Natural killer cell (primary cell): ENCODE measurements at places on chromosomes 16 and 17. TPM values are rescaled to one million over a fixed set of nuclear protein-coding genes. Genes with fewer than 3 reads are reported as not detected.

DNA sequence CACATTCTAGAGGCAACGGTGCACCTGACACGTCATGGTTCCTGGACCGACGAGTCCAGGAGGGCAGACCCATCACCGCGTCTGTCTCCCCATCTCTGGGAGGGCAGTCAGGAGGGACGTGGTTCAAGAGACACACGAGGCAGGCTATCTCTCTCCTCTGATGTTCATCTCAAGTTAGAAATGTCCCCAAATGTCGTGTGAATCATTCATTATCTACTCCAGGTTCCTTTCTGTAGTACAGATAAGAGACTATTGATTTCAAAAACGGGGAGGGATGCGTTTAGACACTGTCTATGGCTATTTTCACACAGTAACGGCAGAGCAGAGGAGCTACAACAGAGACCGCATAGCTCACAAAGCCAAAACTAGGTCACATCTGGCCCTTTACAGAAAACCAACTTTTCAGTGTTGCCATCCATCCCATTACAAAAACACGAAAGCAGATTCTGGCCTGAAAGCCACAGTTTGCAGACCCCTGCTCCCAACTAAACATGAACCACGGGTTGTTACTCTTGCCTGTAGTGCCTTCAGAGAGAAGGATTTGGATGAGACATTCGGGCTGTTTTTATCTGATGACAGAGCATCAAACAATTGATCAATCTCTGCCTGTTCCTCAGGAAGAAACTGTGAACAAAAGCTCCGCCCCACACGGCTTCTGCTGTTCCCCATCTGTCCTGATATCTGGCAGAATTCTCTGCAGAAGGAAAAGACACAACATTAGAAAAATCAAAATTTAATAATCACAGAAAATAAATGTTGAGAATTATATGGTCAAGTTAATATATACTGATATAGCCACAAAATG lies 6.8 kb downstream of the MEAK7 start:
- no peak overlapping the region for H3K4me3 ChIP-seq
- no peak overlapping the region for H3K27ac ChIP-seq
- H3K4me1 ChIP-seq: no peaks in the 10 kb centered on the region
- no peak for DNase-seq
- no peaks in the 10 kb centered on the region for H3K27me3 ChIP-seq

DNA sequence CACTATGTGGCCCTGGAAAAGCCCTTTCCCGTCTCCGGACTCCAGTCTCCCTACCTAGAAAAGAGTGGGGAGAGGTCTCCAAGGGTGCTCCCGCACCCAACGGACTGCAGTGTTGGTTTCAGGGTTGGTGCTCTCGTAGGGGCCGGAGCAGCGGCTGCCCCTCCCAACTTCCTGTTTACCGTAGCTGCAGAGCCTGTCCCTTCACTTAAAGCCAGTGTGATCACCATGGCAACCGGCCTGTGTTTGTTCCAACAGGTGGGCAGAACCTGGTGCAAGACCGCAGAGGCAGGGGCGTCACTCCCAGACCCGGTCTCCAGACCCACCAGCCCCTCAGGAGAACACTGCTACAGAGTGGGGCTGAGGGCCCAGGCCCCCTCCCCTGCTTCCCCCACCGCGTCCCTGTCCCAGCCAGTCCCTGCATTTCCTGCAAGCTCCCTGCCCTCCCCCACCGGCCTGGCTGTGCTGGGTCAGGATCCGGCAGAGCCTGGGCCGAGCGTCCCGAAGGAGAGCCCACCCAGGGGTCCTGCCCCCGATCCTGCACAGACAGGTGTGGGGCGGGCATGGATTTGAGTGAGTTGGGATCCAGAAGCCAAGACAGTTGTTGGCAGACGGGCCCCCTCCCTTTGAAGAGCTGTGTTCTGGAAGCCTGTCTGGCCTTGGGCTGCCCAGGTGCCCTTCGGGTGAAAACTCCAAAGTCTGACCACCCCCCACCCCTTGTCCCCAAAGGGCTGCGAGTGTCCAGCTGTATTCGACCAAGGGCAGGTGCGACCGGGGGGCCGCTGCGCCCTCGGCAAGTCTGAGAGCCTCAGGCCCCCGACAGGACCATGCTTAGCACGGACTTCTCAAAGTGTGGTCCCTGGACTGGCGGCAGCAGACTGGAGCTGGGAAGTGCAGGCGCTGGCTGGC lies 1.5 kb upstream of the BAIAP3 start:
- peak; percentile 74 for DNase-seq
- peak overlapping the region; percentile 37 for H3K4me3 ChIP-seq
- H3K27ac ChIP-seq: peak overlapping the region; percentile 86
- peaks cover 40% of the 10 kb centered on the region for H3K4me1 ChIP-seq
- H3K36me3 ChIP-seq: no peaks in the 10 kb centered on the region

Gene CSF3
- not detected for total RNA-seq

DNA sequence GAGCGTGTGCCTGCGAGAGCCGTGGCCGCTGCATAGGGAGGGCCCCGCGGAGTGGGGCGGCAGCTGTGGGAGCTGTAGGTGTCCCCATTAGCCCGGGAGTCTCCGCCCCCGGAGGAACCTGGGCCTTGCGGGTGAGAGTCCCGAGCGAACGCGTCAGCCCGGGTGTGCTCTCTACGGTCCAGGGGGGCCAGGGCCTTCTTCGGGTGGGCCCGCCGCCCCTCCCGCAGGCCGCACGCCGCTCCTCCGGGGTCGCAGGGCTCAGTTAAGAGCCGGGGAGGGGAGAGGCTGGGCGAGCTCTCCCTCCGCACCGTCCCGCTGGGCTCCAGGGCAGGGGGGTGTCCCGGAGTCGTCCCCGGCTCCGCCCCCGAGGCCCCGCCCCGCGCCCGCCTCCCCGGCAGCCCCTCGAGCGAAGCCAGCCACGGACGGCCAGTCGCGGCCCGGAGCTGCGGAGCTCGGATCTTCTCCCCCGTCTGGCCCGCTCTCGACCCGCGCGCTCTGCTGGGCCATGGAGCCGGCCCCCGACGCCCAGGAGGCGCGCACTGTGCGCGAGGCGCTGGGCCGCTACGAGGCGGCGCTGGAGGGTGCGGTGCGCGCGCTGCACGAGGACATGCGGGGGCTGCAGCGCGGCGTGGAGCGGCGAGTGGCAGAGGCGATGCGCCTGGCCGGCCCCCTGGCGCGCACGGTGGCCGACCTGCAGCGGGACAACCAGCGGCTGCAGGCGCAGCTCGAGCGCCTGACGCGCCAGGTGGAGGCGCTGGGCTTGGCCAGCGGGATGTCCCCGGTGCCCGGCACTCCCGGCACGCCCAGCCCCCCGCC lies at the start of gene SMTNL2:
TSS of gene SMTNL2 (plus strand) at position 429 of the 816 bp plus-strand sequence. CDS start at position 506, 77 bp downstream.
- no peak within 1 kb of the TSS for H3K27ac ChIP-seq
- no peak within 1 kb of the TSS for H3K4me3 ChIP-seq
- no peaks in the 10 kb centered on the region for H3K36me3 ChIP-seq
- peaks cover 5% of the 10 kb centered on the region for H3K4me1 ChIP-seq
- peaks cover 9% of the 10 kb centered on the region for H3K27me3 ChIP-seq

- H3K27ac ChIP-seq: no peak overlapping the region
- DNase-seq: no peak
- H3K4me1 ChIP-seq: peaks cover under 1% of the 10 kb centered on the region
- no peaks in the 10 kb centered on the region for H3K27me3 ChIP-seq
- no peaks in the 10 kb centered on the region for H3K36me3 ChIP-seq
Observed at GRCh38 chr17:15431196-15431595, 36.2 kb downstream of the CDRT4 start.

GRCh38 chr16:19808061-19808641 lies 76.5 kb downstream of the GPRC5B start:
- H3K36me3 ChIP-seq: no peaks in the 10 kb centered on the region
- H3K4me3 ChIP-seq: no peak overlapping the region
- H3K4me1 ChIP-seq: peaks cover 11% of the 10 kb centered on the region
- no peak for DNase-seq
- H3K27me3 ChIP-seq: no peaks in the 10 kb centered on the region

Gene NPEPPS
- total RNA-seq: 168 TPM

DNA sequence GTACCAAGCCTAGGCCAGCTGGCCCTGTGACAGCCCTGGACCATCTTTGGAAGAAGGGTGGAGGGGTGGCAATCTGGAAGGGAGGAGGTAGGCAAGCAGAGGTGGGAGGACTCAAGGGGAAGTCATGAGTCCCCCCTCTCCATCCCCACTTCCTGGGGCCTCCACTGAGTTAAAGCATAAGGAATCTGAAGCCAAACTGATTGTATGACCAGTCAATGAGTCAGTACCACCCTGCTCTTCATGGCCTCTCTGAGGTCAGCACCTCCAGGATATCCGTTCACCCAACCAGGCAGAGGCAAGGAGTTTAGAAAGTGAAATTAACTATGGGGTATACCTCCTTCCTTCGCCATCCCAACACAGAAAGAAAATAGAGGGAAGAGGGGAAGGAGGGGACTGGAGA lies 272.7 kb downstream of the SOX9 start:
- no peaks in the 10 kb centered on the region for H3K4me1 ChIP-seq
- no peak overlapping the region for H3K27ac ChIP-seq
- H3K4me3 ChIP-seq: no peak overlapping the region
- DNase-seq: no peak
- no peaks in the 10 kb centered on the region for H3K36me3 ChIP-seq

DNA sequence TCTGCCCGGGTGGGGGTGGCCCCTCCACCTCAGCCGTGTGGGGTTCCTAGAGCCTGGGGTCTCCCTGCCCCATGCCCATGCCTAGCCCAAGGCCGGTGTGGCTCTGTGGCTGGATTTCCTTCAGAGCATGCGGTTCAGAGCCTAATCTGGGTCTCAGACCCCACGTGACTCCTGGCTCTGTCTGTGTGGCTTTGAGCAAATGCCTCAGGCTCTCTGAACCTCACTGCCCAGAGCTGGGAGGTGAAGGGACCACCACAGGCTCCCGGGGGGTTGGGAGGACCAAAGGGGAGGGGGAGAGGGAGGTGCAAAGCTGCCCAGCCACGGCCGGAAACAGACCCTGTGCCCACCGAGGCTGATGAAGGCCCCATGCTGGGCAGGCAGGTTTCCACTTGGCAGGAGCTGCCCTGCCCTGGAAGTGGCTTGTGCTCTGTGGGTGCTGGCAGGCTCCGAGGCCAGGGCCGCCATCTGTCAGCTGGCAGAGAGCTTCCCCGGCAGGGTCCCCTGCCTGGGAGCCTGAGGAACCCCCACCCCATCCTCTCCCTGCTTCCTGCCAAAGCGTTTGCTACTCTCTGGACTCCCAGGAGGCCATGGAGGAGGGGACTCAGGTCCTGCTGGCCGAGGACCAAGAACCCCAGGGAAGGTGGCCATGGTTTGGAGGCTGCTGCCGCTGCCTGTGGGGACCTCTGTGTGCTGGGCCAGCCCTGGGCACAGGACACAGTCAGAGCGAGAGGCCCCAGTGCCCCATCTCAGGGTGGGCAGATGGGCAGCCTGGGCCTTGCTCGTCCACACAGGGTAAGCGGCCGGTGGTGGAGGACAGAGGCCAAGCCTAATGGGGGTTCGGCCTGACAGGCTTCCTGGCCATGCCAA lies 4.0 kb downstream of the CDH15 start:
- DNase-seq: no peak
- H3K4me1 ChIP-seq: peaks cover 23% of the 10 kb centered on the region
- H3K27me3 ChIP-seq: no peaks in the 10 kb centered on the region
- H3K36me3 ChIP-seq: no peaks in the 10 kb centered on the region

GRCh38 chr17:75693500-75694481 lies 26.7 kb downstream of the SAP30BP start:
- no peak overlapping the region for H3K27ac ChIP-seq
- no peaks in the 10 kb centered on the region for H3K27me3 ChIP-seq
- DNase-seq: no peak

DNA sequence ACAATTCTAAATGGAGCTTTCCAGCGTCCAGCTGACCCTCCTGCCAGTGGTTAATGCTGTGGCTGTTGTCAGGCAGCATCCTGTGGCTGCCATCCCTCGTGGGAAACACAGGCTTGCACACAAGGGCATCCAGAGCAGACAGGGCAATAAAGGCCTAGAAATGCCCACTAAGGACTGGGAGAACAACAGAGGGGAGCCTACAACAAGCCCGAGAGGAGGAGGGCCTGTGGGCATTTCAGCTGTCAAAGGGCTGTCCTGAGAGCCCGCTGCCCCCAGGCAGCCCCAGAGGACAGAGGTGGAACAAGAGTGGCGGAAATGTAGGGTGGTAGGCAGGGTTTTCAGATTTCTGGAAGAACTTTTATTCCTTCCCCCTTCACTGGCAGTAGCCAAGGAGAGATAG lies 81.1 kb downstream of the TNRC6C start:
- H3K4me1 ChIP-seq: peaks cover 5% of the 10 kb centered on the region
- no peak for DNase-seq
- H3K27ac ChIP-seq: no peak overlapping the region
- no peak overlapping the region for H3K4me3 ChIP-seq
- H3K27me3 ChIP-seq: no peaks in the 10 kb centered on the region

DNA sequence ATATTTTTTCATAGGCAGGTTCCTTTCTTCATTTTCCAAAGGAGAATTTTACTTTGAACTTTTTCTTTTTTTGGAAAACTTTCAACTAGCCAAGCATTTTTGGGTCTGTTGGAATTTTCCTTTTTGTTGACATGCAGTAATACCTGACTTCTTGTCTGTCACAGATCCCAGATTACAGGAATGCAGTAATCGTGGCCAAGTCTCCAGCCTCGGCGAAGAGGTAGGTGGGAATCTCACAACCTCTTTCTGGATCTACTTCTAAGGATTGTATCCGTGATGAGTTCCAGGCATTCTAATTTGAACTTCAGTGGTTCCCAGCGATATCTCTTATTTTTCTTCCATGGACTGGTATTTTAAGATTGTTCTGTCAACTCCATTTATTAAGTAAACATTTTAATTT lies 31.7 kb downstream of the PRPSAP2 start:
- H3K27me3 ChIP-seq: no peaks in the 10 kb centered on the region
- no peak overlapping the region for H3K27ac ChIP-seq
- no peak overlapping the region for H3K4me3 ChIP-seq
- DNase-seq: no peak
- H3K4me1 ChIP-seq: no peaks in the 10 kb centered on the region
- peaks cover 25% of the 10 kb centered on the region for H3K36me3 ChIP-seq

DNA sequence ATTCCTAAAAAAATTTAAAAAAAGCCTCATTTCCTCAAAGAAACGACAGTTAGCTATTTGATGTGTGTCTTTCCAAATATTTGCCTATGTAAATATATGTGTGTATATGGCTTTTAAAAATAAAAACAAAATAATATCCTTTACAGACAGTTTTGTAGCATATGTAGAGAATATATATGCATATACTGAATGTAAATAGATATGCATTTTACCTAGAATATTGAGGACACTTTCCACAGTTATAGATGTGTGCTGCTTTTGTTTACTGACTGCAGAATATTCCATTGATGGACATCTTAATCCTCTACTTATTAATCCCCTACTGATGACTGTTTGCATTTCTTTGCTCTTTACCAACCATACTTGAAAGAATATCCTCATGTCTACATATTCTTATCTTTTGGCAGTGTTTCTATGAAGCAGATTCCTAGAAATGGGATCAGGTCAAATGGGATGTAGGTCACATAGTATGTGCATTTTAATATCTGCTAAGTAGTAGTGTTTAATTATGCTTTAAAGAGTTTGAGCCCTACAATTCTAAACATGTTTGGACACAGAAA lies 3.3 kb downstream of the CCL3L1 start:
- no peak overlapping the region for H3K27ac ChIP-seq
- H3K4me3 ChIP-seq: no peak overlapping the region
- H3K27me3 ChIP-seq: no peaks in the 10 kb centered on the region
- DNase-seq: no peak

GRCh38 chr17:14297161-14297851 lies 3.6 kb upstream of the HS3ST3B1 start:
- H3K4me1 ChIP-seq: peaks cover 39% of the 10 kb centered on the region
- no peaks in the 10 kb centered on the region for H3K36me3 ChIP-seq
- peaks cover 22% of the 10 kb centered on the region for H3K27me3 ChIP-seq
- H3K4me3 ChIP-seq: peak overlapping the region; percentile 22

GRCh38 chr16:70590722-70591415 lies 55.5 kb upstream of the IL34 start:
- H3K4me1 ChIP-seq: no peaks in the 10 kb centered on the region
- H3K27me3 ChIP-seq: no peaks in the 10 kb centered on the region
- H3K36me3 ChIP-seq: no peaks in the 10 kb centered on the region
- DNase-seq: no peak
- no peak overlapping the region for H3K4me3 ChIP-seq
